ENCODE measurements at places on chromosomes 1 and 21.
A peak's percentile ranks its signal among the peaks of the same experiment; 100 is the strongest.

DNA sequence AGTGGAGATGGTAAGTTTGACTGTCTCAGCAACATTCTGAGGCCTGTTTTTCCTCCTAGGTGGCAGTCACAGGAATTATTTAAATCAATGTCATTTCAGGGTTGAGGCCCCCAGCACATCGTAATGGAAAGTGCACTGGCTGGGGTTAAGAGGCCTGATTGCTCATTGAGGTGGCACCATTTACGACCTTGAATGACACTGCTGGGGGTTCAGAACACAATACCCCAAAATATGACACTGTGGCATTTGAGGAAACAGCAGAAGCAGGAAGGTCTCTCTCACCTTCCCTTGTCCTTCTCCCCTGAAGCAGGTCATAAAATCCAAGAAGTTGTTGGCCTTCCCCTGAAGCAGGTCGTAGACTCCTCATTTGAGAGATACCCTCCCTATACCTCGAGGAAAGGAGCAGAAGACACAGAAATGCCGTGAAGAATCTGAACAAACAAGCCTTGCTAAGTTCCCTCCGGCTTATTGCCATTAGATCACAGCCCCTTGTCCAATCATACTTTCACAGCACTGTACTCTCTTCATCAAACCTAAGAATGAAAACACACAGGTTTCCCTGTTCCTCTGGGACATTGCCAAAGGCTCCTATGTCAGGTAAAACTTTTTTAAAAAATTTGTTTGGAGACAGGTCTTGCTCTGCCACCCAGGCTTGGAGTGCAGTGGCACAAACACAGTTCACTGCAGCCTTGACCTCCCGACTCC is 71.3 kb downstream of the S1PR1 start:
- no peak for DNase-seq

GRCh38 chr1:83033682-83034081 is 965.2 kb downstream of the TTLL7 start:
- DNase-seq: peak; percentile 19

DNA sequence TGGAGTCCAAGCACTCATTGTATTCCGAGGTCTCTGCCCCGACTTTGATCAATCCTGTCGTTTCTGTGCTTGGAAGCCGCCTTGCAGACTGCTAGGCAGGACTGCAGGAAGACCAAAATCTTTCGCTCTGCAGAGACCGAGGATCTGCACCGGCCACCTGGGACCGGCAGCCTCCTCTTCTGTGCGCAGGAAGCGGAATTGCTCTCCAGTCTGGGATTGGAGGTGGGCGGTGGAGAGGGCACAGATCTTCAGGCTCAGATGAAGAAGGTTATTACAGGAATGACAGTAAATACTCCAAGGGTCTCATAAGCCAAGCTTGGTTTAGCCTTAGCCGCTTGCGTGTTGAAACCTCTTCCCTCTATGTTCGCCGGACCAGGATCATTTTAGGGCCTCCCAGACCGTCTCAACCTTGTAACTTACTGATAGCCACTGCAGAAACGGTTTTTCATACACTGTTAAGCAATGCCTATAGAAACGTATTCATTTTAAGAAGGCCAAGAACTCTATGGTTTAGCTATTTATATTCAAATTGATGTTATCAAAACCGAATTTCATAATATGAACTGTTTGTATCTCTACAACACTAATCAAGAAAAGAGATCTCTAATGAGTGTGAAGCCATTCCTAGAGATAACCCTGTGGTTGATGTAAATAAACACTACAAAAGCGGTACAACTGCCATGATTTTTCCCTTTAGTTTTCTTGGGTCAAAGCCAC is 1.1 kb downstream of the MIA3 start:
- DNase-seq: no peak

DNA sequence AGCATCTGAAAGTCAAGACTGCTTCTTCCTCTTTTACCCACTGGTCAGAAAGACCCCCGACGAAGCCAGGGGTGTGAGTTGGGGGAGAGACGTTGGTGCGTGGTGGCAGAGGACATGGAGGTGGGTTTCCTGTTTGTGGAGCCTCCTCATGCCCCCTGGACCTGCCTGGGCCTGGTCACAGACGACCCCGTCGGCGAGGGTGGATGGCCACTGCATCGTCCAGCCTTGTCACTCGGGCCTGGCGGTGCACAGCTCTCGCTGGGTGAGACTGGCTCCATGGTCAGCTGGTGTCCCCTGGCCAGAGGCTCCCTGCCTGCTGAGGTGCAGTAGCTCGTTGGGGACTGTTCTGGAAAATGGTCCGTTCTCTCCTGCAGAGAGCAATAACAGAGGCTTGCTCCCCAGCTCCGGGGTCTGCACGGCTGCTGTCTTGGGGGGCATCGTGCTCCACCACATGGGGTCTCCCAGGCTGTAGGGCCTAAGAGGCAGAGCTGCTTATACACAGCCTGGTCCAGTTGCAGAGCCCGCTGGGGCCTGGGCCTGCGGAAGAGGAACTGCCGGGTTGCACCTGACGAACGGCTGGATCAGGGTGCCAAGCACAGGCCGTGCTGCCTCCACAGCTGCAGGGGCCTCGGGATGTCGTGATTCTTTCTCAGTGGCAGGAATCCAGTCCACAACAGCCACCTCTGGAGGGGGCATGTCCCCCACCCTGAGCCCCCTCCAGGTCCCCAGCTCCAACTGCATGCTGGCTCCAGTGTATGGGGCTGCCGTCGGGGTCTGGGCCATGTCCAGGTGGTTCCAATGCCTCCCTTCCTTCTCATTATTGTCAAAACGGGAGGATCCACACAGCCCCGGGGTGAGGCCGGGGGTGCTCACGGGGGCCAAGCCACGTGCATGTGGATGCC is 18.0 kb upstream of the ACTRT2 start:
- no peak for DNase-seq

DNA sequence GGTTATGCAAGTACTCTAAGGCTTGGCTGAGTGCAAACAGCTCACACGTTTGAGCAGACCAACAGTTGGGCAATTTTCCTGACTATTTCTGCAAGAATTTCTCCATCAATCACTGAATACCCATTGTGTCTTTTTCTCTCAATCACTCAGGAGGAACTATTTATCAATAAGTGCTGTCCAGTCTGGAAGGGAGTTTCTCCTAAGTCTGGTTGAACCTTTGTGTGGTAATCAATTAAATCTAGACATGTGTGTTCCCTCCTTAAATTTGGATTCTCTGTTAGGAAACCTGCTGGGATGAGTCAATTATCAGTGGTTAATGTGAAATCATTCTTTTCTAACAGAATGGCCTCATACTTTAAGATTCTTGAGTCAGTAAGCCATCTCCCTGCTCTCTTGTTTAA is 6.8 kb upstream of the AADACL3 start:
- DNase-seq: no peak

DNA sequence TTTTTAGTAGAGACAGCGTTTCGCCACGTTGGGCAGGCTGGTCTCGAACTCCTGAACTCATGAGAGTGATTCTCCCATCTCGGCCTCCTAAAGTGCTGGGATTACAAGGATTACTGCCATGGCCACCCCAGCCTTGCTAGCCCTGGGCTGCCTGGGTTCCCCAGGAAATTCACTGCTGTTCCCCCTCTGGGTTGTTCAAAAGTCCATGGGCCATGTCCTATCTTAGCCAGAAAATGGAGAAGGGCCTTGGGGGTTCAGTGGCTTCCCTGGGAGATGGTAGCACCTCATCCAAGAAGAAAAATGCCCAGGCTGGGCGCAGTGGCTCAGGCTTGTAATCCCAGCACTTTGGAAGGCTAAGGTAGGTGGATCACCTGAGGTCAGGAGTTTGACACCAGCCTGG is 20.9 kb downstream of the SLC26A9 start:
- DNase-seq: no peak

DNA sequence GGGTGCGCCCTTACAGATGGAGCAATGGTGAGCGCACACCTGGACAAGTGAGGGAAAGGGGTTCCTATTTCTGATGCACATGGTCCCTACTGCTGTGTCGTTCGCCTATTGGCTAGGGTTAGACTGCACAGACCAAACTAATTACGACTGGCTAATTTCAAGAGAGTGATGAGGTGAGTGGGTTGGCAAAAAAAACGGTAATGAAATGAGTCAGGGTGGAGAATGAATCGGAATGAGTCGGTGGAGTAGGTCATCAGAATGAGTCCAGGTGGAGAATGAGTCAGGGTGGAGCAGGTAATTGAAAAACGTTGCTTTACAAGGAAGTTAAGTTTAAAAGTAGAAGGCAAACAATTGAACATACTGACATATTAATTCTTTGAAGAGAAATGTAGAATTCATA is 79.8 kb downstream of the WDR4 start:
- DNase-seq: no peak

GRCh38 chr1:178875936-178876335 is 5.1 kb upstream of the ANGPTL1 start:
- DNase-seq: no peak

- DNase-seq: no peak
Observed at GRCh38 chr1:89847191-89847729, 26.4 kb downstream of the LRRC8D start.

DNA sequence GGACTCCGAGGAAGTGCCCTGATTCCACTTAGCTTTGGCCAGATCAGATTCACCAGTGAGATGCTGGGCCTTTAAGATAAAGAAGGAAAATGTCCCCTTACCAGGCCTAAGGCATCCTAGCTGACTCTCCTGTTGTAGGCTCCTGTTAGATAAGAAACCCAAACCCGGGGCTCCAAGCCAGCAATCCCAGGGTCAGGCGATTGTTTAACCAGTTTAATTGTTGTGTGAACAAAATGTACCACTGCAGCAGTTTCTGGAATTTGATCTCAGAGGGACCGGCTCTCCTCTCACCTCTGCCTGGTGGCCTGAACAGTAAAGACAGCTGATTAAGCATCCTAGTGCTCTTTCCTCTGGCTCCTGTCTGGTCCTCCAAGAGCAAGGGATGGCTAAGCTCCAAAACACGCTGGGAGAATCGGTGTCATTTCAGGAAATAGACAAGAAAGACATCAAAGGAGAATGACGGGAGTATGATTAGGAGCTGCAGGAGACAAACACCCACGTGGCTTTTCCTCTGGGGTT is 9.3 kb upstream of the KLHDC8A start:
- no peak for DNase-seq

- DNase-seq: no peak
Observed at GRCh38 chr1:204206121-204206520, 7.7 kb downstream of the GOLT1A start.

GRCh38 chr1:149848340-149849110 is 50.8 kb upstream of the BOLA1 start:
- DNase-seq: no peak

- no peak for DNase-seq
Observed at GRCh38 chr1:216535059-216535458, 111.8 kb upstream of the USH2A start.

DNA sequence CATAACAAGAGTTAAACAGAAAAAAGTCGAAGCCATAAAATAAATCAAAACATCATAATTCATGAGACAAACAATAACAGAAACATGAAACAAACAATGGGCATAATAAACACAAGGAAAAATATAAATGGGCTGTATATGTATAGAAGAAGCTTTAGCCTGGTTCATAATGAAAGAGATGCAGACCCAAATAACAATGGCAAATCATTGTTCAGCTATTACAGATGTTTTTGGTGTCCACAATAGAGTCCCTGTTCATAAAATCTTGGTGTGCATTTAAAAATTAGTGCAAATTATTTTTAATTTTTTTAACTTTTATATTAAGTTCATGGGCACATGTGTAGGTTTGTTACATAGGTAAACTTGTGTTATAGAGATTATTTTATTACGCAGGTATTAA is 1185.9 kb upstream of the B3GALT2 start:
- DNase-seq: no peak

DNA sequence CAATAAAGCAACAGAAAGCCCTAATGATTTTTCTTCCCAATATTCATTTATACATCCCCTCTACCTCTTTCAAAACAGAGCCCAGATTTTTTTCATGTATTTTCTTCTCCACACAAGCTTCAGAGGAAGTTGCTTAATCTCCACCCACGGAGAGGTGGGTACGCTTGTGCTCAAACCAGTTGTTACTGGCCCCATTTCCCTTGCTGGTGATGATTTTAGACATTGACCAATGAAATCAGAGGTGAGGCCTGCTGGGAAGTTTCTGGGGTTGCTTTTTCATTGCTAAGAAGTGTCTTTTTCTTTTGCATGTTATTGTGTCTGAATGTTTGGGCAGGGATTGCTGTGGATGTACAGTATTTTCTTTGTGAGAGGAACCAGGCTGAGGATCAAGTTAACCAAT is 448.1 kb upstream of the B3GALT2 start:
- DNase-seq: no peak

Measured in GM04504 (cell line).